ENCODE measurements at places on chromosomes 2 and 18.

DNA sequence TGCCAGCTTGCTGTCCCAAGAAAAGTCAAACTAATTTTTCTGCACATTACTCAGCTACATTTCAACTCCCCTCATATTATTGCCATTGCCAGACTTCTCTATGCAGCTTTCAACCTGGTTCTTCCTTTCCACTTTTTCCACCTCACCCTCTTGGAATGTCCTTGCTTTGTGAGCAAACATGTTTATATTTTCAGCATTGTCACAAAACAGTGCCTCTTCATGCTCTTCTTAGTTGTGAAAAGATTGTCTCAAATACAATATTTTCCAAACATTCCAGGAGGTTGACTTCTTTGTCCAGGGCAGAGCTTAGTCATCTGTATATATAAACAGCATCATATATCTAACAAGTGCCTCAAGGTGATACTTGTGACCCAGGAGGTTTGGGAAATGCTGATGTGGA is 803.3 kb upstream of the CELF4 start:
- no peak for DNase-seq

- no peak for DNase-seq
Measured at GRCh38 chr2:98663511-98664090, 55.2 kb downstream of the UNC50 start.

GRCh38 chr2:167198009-167198408 is 309.7 kb downstream of the XIRP2 start:
- DNase-seq: no peak

GRCh38 chr2:129396980-129397599 is 582.4 kb upstream of the RAB6C start:
- no peak for DNase-seq

- no peak for DNase-seq
Measured at GRCh38 chr2:100643467-100643866, 80.7 kb downstream of the PDCL3 start.

DNA sequence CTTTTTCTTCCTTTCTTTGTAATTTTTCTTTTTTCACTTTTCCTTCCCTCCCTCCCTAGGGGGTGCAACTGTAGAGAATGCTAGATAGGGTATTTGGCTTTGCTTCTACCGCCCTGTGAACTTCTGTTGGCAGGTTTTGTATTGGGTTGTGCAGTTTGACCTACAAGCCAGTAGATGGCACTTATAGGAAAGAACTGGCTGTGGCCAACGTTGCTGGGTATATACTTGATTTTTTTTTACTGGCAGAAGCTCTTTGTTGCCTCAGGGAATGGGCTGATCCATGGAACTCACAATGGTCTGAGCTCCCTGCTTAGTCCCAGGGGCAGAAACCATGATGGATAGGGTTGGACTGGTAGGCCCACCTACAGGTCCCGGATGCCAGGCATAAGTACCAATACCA is 1019.5 kb upstream of the LRRTM1 start:
- no peak for DNase-seq

DNA sequence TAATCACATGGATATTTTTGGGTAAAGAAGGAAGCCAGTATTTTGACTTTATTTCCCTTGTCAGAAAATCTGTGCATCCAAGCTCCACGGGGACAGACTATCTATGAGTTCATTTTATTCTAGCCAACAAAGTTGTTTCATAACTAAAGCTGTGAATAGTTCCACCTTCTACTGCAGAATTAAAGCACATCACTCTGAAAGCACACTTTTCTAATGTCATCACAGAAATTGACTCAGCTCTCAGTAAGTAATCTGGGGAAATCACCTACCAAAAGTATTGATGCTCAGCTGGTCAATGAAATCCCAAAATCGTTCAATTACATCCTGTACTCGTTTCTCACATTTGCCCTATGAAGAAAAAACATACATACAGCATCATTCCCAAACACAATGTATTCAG is 19.1 kb downstream of the IAH1 start:
- no peak for DNase-seq

GRCh38 chr2:224163566-224164307 is 124.7 kb upstream of the SERPINE2 start:
- no peak for DNase-seq

DNA sequence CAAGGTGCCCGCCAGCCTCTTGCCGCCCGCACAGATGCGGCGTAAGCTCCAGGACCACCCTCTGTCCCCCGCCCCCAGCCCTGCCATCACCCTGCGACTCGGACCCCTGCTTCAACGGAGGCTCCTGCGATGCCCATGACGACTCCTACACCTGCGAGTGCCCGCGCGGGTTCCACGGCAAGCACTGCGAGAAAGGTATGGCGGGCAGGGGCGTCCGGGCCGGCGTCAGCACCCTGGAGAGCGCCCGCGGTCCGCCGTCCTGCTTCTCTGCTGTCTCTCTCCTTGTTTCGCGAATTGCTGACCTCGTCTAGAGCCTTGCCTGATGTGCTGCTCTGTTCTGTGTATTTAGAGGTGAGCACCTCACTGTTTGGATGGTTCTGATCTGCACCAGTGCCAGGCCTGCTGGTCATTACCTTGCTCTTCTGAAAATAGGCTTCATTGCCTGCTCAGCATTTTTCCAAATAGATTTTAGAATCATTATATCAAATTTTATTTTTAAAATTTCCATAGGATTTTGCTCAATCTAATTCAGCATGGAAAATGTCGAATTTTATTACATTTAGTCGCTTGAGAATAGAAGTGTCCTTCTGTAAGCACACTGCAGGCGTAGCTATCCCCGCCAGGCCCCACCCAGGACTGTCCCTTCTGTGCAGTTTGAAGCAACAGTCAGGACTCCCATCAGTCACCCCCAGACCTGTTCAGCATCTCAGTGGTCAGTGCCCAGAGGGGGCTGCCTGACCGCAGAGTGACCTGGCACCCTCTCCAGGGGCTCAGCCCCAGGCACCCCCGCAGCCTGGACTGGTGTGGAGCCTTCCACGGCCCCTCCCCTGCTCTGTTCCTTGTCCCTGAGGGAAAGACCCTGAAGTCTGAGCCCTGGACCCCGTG is 51.6 kb downstream of the SNED1 start:
- no peak for DNase-seq

DNA sequence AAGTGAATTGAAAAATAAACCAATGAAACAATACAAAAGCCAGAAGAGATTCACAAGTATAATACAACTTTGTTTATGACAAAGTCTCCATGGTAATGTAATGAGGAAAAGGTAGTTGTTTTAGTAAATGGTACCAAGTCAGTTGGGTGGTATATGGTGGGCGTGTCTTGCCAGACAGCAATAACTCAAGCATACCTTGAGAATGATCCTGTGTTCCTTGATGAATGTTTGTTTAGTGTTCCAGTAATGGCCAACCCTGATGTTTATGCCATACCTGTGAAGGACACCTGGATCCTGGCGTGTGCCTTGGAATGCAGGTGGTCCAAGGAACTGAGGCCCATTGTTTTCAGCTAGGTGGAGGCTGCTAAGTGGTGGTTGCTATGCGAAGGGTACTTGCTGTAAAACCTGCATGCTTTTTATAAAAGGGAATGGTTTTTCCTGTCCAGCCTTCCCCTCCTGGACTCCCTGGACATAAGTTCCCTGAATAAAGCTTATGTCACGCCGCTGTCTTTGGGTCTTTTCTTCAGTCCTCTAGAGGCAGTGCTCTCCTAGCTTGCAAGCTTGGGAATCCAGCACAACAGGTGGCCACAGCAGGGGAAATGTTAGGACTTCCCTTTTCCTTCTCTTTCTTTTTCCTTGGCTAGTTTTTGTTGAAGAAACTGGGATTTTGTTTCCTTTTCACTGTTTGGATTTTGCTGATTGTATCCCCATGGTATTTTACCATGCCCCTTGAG is 54.7 kb downstream of the MTA3 start:
- DNase-seq: no peak

- DNase-seq: no peak
Measured at GRCh38 chr2:32723467-32724079, 95.7 kb downstream of the TTC27 start.

DNA sequence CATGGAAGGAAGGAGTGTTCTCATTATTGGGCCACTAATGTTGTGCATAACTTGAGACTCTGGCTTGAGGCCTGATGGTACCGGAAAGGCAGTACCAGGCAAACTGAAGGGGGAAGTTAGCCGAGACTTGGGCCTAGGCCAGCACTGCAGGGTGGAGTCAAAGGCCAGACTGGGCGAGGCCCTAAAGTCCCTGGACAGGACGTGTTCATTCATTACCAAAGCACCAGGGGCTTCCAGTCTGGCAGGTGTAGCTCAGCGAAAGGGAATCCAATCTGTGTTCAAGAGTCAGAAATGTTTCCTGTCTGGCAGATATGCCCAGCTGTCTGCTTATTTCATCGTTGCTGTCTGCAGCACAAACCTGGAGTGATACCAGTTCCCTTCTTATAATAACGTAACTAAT is 4.7 kb upstream of the ITSN2 start:
- DNase-seq: no peak

DNA sequence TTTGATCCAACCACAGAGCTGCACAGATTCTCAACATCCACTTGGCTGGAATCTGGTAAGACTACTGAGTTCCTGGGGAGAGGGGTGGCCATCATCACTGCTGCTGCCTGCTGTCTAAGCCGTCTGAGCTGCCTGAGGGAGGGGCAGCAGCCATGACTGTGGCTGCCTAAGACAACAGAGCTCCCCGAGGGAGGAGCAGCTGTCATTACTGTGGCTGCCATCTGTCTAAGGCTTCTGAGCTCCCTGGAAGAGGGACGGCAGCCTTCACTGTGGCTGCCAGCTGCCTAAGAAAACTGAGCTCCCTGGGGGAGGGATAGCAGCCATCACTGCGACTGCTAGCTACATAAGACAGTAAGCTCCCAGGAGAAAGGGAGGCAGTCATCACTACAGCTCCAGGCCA is 584.4 kb downstream of the NR4A2 start:
- no peak for DNase-seq

DNA sequence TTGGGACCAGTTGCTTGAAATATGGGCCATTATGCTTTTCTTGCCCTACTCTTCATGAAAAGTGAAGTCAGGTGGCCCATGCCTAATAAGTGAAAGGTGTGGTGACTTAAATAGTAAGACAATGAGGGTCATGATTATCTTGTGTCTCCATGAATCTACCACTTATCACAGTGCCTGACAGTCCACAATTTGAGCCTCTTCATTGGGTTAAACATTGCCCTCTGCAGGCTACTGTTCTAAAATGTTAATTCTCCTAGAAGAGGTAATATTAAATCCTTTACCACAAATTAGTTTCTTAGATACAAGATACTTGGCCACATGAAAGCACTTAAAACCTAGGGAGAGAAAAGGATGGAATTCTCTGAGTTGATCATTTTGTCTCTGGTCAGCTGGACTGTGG is 4.0 kb downstream of the EGR4 start:
- DNase-seq: no peak

DNA sequence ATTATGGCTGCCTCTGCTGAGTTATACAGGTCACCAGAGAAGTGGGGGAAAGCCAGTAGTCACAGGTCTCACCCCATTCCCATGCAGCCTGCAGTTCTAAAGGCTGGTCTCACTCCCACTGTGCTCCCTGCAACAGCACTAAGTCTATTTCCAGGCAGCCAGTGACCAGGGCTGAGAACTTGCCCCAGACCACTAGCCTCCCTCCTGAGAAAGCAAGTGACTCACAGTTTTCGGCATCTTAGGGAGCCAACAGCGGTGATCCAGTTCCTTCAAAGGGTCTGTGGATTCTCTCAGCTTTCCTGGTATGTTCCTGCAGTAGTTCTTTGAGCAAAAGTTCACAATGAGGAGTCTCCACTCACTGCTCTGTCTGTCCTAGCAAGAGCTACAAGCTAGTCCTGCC is 329.6 kb upstream of the MAP2 start:
- no peak for DNase-seq
